ENCODE measurements at places on chromosomes 4 and X. TPM values are rescaled to one million over a fixed set of nuclear protein-coding genes. Genes with fewer than 3 reads are reported as not detected.

DNA sequence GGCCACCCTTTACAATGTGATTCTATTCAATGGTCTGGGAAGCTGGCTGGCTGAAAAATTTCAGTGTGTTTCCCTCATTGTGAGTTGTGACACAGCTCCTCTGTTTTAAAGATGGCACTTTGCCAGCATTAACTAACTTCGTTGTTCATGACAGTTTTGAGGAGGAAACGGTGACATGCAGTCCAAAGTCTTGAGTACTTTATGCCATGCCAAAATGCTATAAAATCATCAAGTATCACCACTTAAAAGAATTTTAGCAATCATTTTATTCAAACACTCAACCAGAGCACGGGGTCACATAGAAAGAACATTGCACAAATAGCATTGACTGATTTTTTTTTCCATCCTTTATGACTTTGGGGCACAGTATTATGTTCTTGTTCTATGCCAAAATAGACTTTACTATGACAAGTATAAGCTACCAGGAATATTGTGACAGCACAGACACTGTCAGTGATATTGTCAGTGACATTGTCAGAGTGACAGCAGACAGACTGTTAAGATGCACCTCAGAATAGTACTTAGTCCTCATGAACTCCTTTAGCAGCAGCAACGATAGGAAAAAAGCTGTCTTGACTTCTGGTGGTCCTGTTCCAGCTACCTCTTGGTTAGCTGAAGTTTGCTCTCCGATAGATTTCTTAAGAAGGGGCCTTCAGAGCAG is 46.7 kb downstream of the CXCL13 start:
- no peak for DNase-seq

DNA sequence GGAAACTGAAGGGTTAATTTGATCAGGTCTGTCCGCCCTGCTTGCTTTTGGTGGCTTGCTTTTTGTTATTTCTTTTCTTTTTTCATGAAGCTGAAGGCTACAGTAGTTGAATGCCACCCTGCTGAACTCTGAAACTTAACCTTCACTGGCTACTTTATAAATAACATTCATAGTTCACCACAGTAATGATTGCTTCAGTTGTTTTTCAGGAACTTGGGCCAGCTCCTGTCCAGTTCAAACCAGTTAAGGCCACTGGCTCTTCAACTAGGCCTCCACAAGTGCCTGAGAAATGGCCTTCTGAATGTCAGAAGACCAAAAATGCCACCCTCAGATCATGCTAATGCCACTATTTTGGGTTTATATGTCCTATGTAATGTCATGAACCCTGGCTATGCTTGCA is 7.7 kb upstream of the ASB9 start:
- DNase-seq: no peak

The ATP7A gene
- total RNA-seq: 28.3 TPM

GRCh38 chr4:742096-742741 is 36.6 kb downstream of the PCGF3 start:
- DNase-seq: no peak

The TMEM35A gene
- 0.17 TPM for total RNA-seq

DNA sequence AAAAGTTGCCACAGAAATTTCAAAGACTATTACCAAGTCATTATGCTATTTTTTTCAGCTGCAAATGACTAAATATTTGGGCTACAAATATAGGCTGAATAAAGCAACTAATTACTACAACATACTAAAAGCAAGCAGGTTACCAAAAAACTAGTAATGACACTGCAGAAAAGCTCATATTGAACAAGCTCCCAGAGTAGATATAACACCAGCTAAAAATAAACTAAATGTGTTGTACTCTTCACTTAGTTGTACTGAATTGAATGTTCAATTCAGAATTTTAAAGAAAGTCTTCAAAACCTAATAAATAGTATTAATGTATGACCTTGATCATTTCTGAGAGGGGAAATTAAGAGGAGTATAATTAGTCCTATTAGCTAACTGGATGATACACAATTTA is 12.0 kb downstream of the ATP8A1 start:
- no peak for DNase-seq

- peak; percentile 80 for DNase-seq
Observed at GRCh38 chrX:118974088-118974907, at the start of gene LONRF3. TSS of gene LONRF3 (plus strand) at chrX:118974618. CDS start at chrX:118974781, 163 bp downstream.

GRCh38 chrX:50927127-50927526 is 16.6 kb downstream of the BMP15 start:
- no peak for DNase-seq

GRCh38 chr4:55123791-55124190 is 1.6 kb downstream of the KDR start:
- DNase-seq: no peak

- DNase-seq: no peak
Observed at GRCh38 chrX:82412858-82413257, 1095.2 kb upstream of the POU3F4 start.

The RAB9A gene
- total RNA-seq: 70.5 TPM

The LPAR4 gene
- not detected for total RNA-seq

DNA sequence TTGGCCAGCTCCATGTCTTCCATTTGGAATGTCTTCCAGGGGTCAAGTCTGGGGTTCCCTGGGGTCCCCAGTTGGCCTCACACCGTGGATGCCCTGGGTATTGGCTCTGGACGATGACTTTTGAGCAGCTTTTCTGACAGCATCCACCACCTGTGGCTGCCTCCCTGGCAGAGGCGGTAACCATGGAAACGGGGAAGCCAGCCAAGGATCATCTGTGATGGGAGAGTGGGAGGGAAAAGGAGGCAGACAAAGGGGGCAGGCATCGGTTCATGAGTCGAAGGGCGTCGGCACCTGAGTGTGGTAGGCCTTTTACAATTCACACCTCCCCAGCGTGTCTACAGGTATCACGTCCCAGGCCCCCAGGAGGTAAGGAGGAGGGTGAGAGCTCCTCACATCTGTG is 152.2 kb downstream of the ASMT start:
- no peak for DNase-seq

DNA sequence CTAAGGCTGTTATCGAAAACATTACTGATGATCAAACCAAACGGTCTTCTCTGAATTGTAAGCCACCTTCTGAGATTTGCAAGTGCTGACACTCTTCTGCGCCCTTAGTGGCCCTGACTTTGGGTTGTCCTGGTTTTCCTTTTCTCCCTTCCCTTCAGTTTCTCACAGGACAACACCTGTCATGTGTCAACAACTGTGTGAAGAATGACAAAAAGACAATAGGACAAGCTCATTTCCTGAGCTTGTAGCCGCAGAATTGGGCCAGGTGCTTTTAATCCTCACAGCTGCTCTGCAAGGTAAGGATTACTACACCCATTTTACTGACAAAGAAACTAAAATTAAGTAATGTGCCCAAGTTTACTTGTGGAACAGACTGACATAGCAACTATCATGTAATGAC is 44.9 kb upstream of the TXK start:
- no peak for DNase-seq

DNA sequence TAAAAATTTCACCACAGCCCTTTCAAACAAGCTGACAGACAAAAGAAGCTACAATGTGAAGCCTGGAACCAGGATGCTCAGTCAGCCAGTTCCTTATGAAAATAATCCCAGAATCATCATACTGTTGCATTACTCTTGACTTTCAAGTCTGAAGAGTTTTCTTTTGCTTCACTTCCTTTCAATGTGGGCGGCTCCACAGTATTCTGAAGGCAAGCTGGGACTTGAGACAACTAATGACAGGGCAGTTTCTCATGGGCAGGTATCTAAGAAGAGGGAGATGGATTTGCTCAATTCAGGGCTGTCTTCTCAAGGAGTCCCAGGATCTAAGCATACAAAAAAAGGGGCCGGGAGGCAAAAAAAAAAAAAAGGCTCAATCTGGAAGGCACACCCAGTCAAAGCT is 173.4 kb downstream of the PAPSS1 start:
- DNase-seq: no peak

GRCh38 chrX:9728261-9728660 is 37.4 kb downstream of the GPR143 start:
- no peak for DNase-seq

The DKK2 gene
- 1.6 TPM for total RNA-seq

The FRAS1 gene
- total RNA-seq: 0.83 TPM

GRCh38 chrX:49856819-49857218 is 22.5 kb upstream of the USP27X start:
- DNase-seq: no peak

DNA sequence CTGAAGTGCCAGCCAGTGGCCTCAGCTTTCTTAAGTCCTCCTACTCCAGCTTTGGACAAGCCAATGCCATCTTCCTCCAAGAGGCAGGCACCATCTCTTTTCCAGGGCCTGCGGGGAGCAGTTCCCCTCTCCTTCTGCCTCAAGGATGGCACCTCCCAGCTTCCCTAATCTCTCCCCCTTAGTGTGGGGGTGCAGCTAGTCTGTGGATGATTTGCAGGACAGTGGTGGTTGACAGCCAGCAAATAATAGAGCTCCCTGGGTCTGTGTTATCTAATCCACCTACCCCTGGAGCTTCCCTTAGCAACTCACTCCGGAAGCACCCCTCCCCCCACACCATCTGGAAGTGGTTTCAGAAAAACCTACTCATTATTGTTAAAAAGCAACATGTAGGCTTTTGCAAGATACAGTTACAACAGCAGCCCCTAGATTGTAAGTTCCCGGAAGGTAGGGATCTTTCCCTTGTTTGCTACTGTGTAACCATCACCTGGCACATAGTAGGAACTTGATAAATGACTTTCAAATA is 247.1 kb downstream of the BCOR start:
- no peak for DNase-seq

DNA sequence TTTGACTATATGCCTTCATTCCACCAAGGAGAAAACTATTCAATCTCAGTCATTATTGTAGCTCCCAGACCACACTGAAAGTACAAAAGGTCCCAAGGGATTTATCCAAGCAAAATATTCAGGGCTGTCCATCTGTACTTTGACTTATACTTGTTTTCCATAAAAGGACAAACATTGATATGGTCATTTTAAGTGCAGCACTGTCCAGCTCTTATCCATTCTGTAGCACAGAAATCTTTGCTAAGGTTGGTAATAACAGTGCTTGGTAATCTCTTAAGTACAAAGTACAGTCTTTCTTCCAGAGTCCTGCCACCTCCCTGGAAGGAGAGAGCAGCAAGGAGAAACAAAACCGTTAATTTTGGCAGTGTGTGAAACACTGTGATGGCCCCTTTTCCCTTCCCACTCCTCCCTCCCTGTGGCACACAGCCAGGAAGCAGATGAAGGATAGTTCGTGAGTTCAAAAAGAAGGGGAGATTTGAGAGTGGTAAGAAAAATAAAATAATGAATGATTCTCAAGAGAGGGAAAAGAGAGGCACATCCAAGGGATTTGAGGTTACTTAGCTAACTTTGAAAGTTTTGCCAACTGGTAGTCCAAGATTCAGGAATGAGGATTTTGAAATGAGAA is 6.8 kb upstream of the CXCL2 start:
- no peak for DNase-seq

- DNase-seq: no peak
Observed at GRCh38 chrX:115689931-115690330, 129.0 kb downstream of the PLS3 start.

DNA sequence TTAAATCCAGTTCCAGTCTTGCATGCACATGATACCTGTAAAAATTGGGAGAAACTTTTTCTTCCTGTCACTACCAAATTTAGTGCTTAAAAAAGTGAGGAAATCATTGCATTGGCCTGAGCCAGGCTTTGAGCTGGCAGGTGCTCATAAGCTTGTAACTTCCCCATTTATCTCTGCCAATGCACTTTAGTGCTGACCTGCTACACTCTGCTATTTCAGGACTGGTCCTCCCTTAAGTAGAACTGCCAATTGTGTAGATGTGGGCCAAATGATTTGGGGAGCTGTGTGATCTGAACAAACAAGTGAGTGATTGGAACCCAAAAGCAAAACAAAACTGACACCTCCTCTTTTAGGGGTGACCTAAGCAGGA is 51.8 kb downstream of the ZNF827 start:
- no peak for DNase-seq
